Left kidney (tissue), 8 donors: ENCODE measurements at places on chromosomes 7 and 10. TPM values are rescaled to one million over a fixed set of nuclear protein-coding genes. Genes with fewer than 3 reads are reported as not detected.
A peak's percentile ranks its signal among the peaks of the same experiment; 100 is the strongest.

GRCh38 chr10:23540401-23541030, 101.6 kb downstream of the OTUD1 start:
- peak; percentile 31 for DNase-seq

DNA sequence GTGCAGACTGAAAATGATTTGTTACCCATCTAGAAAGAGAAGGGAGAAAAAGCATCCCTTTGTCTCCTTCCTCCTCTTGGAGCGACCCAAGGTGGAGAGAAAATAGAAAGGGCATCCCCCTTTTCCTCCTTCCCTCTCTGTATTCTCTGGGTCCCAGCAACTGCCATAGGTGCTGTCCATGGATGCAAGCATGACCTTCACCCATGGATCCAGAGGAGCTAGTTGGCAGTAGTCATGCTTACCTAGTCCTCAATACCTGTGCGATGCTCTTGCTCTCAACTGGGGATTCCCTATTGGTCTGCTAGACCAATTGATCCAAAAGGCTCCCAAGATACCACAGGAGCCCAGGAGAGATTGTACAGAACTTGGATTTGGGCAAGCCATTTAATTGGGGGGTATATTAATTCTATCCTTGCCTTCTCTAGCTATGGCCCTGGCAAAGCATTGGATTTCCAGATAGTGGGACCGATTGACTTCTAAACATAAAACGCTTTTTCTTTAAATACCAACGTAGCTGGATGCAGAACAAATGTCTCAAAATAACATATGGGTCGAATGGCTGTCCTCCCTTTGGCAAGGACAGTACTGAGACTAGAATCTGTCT, 547.8 kb upstream of the IGFBP3 start:
- DNase-seq = peak; percentile 6

- DNase-seq = peak; percentile 5
Observed at GRCh38 chr10:68471063-68471585, 649 bp downstream of the DNA2 start.

PDE6C gene
- polyA plus RNA-seq = 2.2 TPM

- no peak for DNase-seq
Observed at GRCh38 chr10:33617381-33618080, 283.1 kb upstream of the NRP1 start.

CARD11 gene
- polyA plus RNA-seq = 1.1 TPM

- no peak for DNase-seq
Observed at GRCh38 chr10:19979628-19980027, 163.4 kb downstream of the PLXDC2 start.

TDRD1 gene
- polyA plus RNA-seq = 0.05 TPM

PRSS37 gene
- polyA plus RNA-seq = 0.73 TPM

GRCh38 chr10:50431133-50431532, 179.8 kb upstream of the ASAH2 start:
- no peak for DNase-seq

DPYSL4 gene
- polyA plus RNA-seq = 16.3 TPM

GRCh38 chr7:47104206-47104549, 477.7 kb downstream of the TNS3 start:
- no peak for DNase-seq

DNA sequence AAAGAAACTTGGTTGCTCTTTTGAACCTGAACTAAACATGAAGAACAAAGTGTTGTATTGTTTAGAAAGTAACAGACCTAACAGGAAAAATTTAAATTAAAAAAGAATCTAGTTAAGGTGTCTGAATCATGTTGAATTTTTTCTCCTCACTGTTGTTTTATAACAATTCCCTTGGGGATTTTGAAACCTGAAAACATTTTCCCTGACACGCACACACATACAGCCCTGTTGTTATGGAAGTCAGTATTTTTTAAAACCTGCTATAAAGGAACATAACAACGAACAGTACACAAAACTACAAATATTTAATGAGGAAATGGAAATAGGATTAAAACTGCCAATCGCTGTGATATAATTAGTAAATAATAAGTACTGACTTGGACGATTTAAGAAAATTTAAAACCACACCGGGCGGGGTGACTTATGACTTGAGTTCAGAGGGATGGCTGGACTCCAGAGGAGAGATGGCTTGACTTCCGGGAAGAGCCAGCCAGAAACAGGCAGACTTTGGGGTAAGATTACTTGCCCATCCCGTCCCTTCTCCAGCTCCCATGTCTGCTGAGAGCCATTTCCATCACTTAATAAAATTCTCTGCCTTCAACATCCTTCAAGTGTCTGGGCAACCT, 16.2 kb upstream of the SPOCK2 start:
- no peak for DNase-seq

LRRC17 gene
- polyA plus RNA-seq = 73.0 TPM

- DNase-seq = no peak
Observed at GRCh38 chr10:131742500-131742951, 158.3 kb upstream of the PPP2R2D start.

GRCh38 chr10:78672918-78673317, 395.8 kb upstream of the ZMIZ1 start:
- no peak for DNase-seq

- DNase-seq = no peak
Observed at GRCh38 chr10:92757711-92758104, 68.0 kb downstream of the HHEX start.

CDH23 gene
- polyA plus RNA-seq = 0.90 TPM

GRCh38 chr7:119879835-119880234, 393.1 kb upstream of the KCND2 start:
- no peak for DNase-seq

PALD1 gene
- polyA plus RNA-seq = 10.1 TPM

GRCh38 chr10:130000918-130001317, 36.8 kb upstream of the EBF3 start:
- DNase-seq = no peak

DNA sequence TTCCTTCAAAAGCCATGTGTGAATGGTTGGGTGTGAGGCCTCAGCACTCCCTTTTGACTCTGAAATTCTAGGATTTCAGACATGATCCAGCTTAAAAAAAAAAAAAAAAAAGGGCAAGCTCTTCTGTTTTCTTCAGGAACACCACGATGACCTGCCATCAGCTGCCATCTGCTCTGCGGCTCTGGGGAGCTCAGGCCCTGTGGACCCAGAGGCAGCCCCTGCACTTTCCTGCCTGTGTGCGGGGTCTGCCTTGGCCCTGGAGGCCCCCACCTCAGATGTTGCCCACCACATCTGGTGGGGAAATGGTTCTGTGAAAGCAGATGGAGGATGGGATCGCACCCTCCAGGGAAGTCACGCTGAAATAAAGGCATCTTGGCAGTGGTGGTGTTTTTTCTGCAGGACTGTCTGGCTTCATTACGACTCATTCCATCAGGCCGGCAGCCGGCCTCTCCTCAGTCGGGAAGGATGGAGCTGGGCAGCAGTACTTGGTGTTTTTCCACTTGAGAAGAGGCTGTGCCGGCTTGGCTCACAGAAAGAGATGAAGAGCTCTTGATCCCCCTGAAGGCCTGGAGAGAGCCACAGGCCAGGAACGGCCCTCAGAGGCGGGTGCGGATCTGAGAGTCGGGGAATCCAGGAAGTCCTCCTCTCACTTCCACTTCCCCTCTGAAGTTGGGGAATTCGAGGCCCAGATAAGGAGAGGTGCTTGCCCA, 66.1 kb upstream of the AQP1 start:
- no peak for DNase-seq

DNA sequence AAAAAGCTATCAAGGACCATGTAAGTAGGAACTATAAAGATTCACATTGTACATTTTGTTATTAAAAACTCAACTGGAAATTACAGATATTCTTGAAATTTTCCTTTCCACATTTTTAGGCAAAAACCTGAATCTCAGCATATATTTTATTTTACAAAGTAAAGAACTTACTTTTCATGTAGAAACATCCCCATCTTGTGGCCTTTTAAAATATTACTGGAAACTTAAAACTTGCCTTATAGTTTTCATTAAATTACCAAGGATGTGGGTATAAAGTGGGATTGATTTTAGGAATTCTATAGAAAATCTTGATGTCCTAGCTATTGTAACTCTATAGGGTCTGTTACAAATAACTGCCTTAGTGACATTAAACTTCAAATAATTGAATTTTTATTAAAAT, 10.6 kb downstream of the DBF4 start:
- peak; percentile 38 for DNase-seq

DNA sequence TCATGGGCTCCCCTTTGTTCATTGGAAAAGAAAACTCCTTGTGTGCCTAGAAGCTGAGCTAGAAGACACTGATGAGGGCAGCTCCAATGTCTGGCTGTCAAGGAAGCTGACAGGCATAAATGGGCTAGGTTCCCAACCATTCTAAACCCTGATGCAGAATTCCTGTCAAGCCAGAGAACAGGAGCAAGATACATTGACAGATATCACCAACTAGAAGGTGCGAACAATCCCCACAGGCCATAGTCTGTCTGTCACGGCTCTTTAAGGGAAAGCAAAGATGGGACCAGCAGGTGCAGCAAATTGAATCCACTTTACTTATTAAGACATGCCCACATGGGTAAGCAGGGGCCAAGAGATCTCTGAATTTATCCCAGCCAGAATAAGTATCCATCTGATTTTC, 617.9 kb upstream of the POT1 start:
- no peak for DNase-seq

FAM171A1 gene
- 93.2 TPM for polyA plus RNA-seq

PIP gene
- not detected for polyA plus RNA-seq

GRCh38 chr7:80749270-80749669, 110.8 kb downstream of the CD36 start:
- DNase-seq = no peak

DNA sequence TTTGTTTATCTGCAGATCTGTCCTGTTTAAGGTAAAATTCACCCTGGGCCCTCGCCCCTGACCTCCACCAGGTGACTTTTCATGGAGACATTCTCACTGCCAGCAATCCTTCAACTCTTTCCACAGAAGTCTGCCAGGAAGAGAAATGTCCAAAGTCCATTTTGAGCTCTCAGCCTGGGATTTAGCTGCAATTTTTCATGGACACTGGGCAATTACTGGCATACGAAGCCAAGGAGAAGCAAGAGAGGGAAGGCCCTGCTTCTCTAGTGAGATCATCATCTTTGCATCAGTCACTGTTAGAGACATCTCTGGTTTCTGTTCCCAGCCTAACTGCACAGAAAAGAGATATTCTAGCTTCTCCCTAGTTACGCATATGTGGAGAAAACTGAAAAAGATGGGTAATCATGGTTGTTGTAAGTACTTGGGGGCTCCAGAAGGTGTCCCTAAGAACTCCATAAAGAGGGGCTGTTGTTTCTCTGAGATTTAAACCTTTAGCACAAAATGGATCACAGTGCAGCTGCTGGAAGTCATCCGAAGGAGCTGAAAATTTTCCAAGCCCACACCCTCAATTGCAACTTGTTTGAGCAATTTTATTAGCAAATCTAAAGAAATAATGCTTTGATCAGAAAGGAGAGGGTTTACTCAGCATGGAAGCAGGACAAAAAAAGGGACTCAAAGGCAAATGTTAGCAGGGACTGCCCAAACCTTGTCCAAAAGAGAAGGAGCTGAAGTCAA, 168.9 kb downstream of the SNX10 start:
- no peak for DNase-seq

- DNase-seq = no peak
Observed at GRCh38 chr7:92586841-92587240, 3.3 kb downstream of the FAM133B start.

DNA sequence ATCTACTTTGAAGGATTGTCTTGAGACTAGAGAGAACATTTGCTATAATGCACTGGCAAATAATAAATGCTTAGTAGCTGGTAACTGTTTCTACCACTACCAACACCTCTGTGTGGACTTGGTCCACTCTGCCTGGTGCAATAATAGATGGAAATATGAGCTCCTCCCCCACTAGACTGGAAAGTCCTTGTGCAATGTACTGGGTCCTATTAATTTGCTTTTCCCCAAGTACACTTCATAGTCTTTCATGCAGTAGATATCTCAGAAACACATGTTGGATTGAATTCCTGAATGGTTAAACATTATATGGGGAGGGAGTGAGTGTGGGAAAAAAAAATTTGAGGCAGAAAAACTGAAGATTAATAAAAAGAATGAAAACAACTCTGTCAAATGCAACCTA, 119.3 kb downstream of the C10orf90 start:
- no peak for DNase-seq

DNA sequence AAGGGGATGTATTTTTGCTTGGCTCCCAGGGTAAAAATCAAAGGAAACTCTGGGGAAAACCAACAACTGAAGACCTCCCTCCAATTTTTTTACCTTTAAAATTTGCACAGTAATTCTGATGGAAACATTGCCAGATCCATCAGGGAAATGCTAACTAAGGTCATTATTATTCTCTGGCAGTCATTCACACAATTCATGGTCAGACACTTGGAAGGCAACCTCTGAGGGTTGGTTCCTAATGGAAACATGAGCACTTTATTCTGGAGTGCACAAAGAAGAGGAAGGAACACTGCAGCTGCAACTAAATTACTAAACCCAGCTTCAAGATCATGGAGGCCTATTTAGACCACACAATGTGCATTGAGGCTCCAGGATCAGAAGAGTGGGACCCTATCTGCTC, 34.2 kb downstream of the SRI start:
- DNase-seq = no peak

ARHGEF35 gene
- polyA plus RNA-seq = 24.0 TPM

OR13A1 gene
- polyA plus RNA-seq = 0.08 TPM

ANKRD22 gene
- polyA plus RNA-seq = 0.28 TPM

GRM3 gene
- polyA plus RNA-seq = 0.13 TPM

DNA sequence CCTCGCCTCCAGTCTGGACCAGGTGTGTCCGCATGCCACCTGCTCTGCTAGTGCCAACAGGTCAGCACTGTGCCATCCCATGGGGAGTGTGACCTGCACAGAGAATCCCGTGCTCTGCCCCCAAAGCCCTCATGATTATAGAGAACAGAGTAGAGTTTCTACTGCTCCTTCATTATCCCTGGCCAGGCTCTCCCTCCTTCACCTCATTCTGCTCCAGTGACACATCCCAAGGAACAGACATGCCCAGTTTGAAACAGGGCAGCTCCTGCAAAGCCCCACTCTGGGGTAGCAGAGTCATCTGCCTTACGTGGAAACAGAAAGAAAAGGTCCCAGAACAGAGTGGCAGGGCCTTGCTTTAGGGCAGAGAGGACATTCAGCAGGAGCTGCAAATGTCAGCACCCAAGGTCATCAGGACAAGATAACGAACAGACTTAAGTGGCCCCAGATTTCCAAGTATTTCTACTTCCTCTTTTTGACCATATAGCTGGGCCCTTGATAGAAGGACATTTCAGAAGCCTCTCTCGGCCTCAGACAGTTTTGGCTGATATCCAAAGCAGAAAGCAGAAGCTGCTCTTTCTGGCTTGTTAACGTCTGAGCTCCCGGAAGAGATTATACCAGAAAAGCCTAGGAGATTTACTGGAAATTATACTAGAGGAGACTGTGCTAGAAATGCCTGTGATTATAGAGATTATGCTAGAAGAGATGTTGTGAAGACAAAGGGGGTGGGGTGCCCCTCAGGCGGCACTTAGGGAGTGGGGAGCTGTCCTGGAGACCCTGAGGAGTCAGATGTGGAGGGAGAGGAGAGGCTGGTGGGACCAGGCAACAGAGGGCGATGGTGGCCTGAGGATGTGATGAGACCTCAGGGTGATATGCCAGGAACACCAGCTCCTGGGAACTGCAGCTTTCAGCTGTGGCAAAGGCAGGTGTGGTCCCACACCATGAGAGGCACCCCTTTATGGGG, 12.6 kb downstream of the TMEM176B start:
- no peak for DNase-seq

TNKS2 gene
- polyA plus RNA-seq = 69.3 TPM

- no peak for DNase-seq
Observed at GRCh38 chr7:130350945-130351790, 6.6 kb downstream of the CPA5 start.

GRCh38 chr10:46293832-46294640, 7.2 kb downstream of the ANTXRL start:
- DNase-seq = peak; percentile 12
